Bronchial epithelial cell (primary cell): ENCODE measurements at places on chromosomes 4 and X. TPM values are rescaled to one million over a fixed set of nuclear protein-coding genes. Genes with fewer than 3 reads are reported as not detected.

GRCh38 chrX:47991263-47992094 lies 12.3 kb downstream of the ZNF182 start:
- DNase-seq = peak; percentile 83

DNA sequence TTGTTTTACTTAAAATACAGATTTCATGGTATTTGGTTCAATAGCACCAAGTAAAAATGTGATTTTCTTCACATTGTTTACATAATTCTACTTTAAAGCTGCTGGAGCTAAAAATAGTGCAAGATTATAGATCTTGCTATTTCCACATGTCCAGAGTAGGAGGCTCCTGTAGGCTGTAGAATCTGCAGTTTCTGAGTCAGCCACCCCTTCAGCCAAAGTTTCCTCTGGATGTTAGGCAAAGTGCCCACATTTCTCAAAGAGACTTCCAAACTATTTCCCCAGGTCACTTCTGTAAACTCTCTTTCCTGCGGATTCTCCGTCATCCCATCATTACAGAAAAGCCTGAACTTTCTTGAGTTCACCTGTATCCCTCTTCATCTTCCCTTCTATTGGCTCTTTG lies 342.5 kb upstream of the FSTL5 start:
- no peak for DNase-seq

Gene REELD1
- under 0.01 TPM in 1 of 2 replicates, not detected in the other for total RNA-seq

Gene USP26
- not detected in 2 replicates for total RNA-seq

DNA sequence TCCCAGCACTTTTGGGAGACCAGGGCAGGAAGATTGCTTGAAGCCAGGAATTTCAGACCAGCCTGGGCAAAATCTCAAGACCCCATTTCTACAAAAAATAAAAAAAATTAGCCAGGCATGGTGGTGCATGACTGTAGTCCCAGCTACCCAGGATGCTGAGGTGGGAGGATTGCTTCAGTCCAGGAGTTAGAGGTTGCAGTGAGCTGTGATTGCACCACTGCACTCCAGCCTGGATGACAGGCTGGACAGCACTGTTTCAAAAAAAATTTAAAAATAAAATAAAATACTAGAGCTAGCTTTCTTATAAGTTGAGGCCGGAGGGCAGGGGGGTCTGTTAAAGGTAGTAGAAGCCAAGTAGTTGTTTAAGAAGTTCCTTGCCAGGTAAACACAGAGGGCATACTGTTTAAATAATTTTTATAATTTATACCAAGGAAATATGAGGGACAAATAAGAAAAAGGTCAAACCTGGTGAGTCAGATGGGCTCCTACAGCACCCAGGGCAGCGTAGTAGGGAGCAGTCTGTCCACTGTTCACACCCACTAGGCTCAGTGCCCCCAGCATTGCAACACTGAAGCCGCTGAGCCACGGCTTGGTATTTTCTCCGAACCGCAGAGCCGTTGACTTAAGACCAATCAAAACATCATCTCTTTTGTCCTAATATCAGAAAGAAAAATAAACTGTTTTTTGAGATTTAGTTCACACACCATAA lies 17.3 kb downstream of the COQ2 start:
- DNase-seq = peak; percentile 59

GRCh38 chr4:14790494-14790893 lies 211.8 kb upstream of the CPEB2 start:
- peak; percentile 66 for DNase-seq

DNA sequence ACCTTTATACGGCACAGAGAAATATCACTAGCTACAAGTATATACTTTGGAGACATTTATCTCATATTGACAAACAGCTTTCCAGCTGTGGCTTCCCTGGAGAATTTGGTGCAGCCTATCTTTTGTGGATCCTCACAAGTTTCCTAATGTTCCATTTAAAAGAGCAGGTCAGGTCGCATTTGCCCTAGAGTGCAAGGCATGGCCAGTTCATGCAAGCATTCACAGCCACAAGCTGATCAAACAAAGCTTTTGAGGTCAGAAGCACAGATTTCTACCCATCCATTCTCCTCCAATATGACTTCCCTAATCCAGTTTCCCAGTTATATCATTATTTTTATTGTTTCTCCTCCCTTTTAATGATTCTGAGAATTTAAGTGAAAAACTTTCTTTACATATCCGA lies 1008.4 kb upstream of the AGA start:
- no peak for DNase-seq

GRCh38 chr4:10403633-10404445 lies 53.4 kb downstream of the ZNF518B start:
- DNase-seq = peak; percentile 59

- no peak for DNase-seq
Measured at GRCh38 chr4:55571806-55572205, 20.2 kb downstream of the PDCL2 start.

Gene H2AZ1
- total RNA-seq = 222 and 276 TPM in 2 replicates

DNA sequence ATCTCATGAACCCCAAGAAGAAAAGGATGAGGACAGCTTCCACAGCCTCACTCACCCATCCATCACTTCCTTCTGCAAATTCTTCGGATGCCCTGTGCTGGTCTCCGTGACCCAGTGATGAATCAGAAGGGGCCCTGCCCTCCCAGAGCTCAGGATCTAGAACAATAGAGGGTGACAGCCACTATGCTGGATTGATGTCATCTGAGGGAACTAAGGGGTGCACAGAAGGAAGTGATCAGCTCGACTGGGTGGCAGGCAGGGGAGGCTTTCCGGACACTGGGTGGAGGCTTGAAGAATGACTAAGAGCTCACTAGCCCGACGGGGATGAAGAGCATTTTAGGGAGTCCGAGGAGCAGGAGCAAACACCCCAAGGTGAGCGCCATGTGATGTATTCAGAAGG lies 1.4 kb upstream of the ZNF185 start:
- DNase-seq = peak; percentile 61

- DNase-seq = no peak
Measured at GRCh38 chr4:26056406-26056805, 142.4 kb downstream of the SMIM20 start.

- DNase-seq = peak; percentile 27
Measured at GRCh38 chr4:179624768-179625181, 2182.5 kb upstream of the AGA start.

Gene KCNIP4
- total RNA-seq = 0.53 and 1.4 TPM in 2 replicates

Gene SPANXB1
- total RNA-seq = not detected in 2 replicates

Gene XAGE1B
- not detected in 2 replicates for total RNA-seq

DNA sequence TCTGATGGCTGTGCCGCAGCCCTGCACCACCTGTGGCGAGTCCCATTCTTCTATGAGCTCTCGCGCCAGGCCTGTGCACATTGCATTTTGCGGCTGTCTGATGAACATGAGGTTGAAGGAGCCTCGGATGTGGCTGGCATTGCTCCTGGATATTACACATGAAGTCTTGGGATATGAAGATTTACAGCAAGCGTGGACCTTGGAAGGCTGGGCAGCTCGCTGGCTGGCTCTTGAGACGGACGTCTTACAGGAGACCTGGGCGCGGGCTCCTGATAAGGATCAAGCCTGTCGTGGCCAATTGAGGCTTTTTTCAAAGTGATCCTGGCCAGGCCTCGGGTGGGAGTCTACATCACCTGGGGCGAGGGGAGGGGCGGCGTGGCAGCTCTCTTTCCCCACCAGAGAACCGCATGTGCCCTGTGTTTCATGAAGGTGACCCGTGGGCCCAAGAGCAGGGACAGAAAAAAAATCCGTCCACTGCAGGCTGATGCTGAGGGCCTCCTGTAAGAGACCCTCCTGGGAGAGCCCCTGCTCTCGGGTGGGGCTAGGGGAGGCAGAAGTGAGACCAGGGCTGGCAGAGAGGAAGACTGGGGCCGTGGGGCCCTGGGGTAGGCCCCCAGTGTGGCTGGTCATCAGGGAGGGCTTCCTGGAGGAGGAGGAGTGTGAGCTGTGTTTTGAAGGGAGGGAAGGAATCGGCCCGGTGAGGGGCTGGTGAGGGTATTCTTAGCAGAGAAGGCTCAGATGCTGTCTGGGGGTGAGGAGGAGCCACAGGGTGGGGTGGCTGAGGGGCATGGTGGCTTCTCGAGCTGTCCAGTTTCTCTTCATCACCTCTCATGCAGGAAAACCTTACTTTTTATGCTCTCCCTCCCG lies 23.6 kb downstream of the CPZ start:
- DNase-seq = no peak

GRCh38 chrX:2642791-2643190 lies 48.3 kb upstream of the CD99 start:
- DNase-seq = no peak
